ENCODE measurements at places on chromosomes 5 and 9.

GRCh38 chr5:143635888-143636287, 176.1 kb upstream of the HMHB1 start:
- no peak for DNase-seq

GRCh38 chr9:4228606-4229005, 71.3 kb downstream of the GLIS3 start:
- no peak for DNase-seq

- no peak for DNase-seq
Observed at GRCh38 chr5:52987711-52988331, 1.3 kb upstream of the ITGA2 start.

DNA sequence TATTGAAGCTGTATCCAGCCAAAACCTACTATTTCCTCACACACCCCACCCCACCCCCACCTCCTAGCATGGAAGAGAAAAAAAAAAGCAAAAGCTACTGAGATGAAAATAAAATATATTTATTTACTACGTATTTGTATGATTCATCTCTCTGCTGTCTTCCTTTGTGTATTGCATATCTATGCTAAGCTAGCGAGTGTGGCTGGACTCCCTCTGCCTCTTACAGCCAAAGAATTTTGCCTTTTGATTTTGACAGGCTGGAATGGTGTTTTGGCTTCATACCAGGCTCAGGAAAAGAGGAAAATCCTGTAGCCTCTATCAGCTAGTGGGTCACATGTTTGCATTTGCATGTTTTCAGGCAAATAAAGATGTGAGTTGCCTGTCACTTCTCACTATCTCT, 2.2 kb downstream of the ABLIM3 start:
- DNase-seq, result no peak

DNA sequence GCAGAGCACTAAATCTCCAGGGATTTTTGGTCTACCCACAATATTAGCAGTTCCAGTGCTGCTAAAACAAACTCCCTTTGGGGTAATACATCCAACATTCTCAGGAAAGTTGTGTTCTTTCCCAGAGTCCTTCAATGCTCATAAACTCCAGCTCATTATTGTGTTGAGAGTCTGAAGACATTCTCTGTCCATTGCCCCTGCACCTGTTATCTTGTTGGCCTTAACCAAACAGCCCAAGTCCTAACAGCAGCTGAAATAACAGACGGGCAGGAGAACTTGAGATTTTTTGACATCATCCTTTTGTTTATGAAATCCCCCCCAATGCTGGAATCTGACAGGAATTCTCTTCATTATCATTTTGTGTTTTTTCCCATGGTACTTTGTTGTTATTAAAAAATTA, 110.8 kb downstream of the PAPPA start:
- DNase-seq, result no peak

- peak; percentile 64 for DNase-seq
Observed at GRCh38 chr5:160159991-160160792, 40.9 kb upstream of the PWWP2A start.

- DNase-seq, result no peak
Observed at GRCh38 chr9:5863092-5863746, 27.5 kb upstream of the MLANA start.

DNA sequence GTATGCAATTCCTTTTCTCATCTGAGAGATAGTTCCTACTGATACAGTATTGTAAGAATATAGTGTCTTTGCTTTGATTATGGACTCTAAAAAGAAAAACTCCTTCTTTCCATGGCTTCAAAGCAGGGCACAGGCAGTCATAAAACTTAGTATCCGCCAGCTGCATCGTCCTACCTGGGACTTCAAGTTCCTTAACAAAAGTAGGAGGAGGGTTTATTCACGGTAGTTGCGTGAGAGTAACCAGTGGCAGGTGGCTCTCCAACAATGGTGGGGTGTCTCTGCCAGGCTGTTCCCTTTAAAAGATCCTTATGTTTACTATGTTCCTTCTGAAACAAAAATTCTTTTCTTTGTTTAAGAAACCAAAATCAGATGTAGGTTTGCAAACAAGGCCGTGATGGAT, 173.5 kb upstream of the DMAC1 start:
- DNase-seq, result no peak

DNA sequence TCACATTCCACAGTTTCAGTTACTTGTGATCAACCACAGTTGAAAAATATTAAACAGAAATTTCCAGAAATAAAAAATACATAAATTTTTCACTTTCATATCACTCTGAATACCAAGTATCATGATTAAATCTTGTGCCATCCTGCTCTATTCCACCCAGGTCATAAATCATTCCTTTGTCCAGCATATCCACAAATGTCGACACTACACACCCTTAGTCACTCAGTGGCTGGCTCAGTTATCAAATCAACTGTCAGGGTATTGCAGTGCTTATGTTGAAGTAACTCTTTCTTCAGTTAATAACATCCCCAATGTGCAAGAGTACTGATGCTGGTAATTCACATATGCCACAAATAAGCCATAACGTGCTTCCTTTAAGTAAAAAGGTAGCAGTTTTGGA, 115.7 kb downstream of the FBXL17 start:
- no peak for DNase-seq

- no peak for DNase-seq
Observed at GRCh38 chr5:132475987-132476875, 14.3 kb downstream of the IRF1 start.

DNA sequence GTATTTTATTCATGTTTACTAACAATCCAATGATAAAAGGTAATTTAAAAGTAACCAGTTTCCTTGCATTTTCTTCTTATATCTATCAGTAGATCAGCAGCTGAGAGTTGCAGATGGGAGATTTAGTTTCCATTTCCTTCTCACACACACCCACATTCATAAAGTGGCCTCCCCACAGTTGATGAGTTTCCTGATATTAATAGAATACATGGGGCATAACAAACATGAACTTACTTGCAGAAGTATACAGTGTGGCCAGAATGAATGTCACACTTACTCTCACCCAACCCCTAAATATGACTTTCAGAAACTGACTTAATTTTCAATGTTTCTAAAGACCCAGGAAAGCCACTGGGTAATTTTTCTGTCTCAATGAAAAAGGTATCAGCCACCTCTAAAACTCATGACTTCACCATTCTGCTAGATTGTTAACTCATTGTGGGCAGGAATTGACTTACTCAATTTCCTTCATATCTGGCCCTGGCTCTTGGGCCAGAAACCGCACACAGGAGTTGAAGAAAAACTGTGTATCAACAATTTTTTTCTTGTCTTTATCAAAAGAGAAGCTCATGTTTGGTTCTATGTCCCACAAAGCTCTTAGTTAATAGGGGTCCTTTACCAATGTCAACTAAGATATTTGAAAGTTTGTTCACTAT, 63.5 kb upstream of the OSMR start:
- no peak for DNase-seq

GRCh38 chr5:168104350-168104749, 187.1 kb upstream of the WWC1 start:
- DNase-seq, result no peak

DNA sequence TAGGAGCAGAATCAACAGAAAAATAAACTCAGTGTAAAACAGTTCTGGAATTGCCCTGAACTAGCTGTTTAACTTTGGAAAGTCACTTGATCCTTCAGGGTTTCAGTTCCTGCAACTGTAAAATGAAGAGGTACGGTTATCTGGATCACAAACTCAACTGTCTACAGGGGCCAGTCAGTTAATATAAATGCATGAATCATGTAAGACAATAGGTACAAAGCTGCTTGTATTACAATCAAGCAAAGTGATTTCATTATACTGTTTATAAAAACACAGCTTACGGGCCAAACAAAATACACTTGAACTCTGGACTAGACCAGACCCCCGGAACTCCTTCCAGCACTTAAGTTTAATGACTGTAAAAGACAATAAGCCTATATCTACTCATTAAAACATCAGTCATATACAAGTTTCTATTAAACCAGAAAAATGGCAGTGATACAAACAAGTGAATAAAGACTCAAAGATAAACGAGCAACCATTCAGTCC, 73.0 kb downstream of the MRPS27 start:
- no peak for DNase-seq

GRCh38 chr9:31302620-31303418, 1081.6 kb upstream of the ACO1 start:
- DNase-seq, result no peak

DNA sequence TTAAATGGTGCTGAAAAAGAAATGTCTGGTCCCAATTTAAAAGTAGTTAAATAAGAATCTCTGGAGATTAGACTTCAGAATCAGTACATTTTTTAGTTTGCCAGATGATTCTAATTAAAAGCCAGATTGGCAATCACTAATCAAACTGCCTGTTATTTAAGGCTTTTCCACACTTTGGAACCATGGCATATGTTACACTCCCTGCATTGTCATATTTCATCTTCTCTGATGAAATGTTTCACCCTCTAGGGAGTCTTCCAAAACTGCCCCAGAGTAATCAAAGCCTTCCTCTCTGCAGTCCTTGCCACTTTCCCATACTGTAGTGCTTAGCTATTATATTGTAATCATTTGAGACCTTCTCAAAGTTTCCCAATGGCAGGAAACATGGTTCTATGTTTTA, 17.5 kb upstream of the OR13C9 start:
- no peak for DNase-seq

- no peak for DNase-seq
Observed at GRCh38 chr5:109910874-109911273, 221.1 kb downstream of the MAN2A1 start.

DNA sequence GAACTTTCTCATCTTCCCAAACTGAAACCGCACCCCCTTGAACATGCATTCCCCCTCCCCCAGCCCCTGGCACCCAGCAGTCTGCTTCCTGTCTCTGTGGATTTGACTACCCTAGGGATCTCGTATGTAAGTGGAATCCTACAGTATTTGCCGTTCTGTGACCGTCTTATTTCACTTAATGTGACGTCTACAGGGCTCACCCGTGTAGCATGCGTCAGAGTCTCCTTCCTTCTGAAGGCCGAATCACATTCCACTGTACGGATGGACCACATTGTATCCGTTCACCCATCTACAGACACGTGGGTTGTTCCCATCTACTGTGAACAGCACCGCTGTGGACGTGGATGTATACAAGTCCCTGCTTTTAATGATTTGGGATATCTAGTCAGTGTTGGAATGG, 4.5 kb downstream of the PRRX2 start:
- DNase-seq, result no peak
